Heart right ventricle (tissue), 16 donors: ENCODE measurements at places on chromosomes 5 and 9. TPM values are rescaled to one million over a fixed set of nuclear protein-coding genes. Genes with fewer than 3 reads are reported as not detected.

The LMX1B gene
- total RNA-seq: 0.37 TPM

The RGS3 gene
- total RNA-seq: 98.7 TPM

- H3K27me3 ChIP-seq: no peaks in the 10 kb centered on the region
- no peaks in the 10 kb centered on the region for H3K4me1 ChIP-seq
- H3K27ac ChIP-seq: no peak overlapping the region
- H3K36me3 ChIP-seq: no peaks in the 10 kb centered on the region
Observed at GRCh38 chr5:21910731-21911130, 942.4 kb downstream of the CDH12 start.

GRCh38 chr5:96611946-96612345, 50.2 kb upstream of the CAST start:
- H3K27me3 ChIP-seq: no peaks in the 10 kb centered on the region
- H3K27ac ChIP-seq: no peak overlapping the region
- no peak overlapping the region for H3K4me3 ChIP-seq
- DNase-seq: no peak

DNA sequence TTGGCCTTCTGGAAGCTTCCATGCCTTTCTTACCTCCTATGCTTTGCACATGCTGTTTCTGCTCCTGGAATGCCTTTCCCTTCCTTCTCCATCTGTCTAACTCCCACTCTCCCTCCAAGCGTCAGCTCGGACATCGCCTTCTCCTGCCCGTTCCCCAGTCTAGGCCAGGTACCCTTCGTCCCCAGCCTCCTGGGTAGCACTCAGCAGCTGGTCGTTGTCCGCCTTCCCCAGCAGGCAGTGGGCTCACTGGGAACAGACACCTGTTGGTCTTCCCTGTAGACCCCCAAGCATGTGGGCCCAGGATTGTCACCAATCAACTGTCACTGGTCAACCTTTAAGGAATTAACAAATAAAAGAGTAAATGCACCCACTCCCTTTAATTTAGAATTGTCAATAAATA, 202.2 kb downstream of the RGS3 start:
- DNase-seq: no peak
- no peaks in the 10 kb centered on the region for H3K4me1 ChIP-seq
- no peak overlapping the region for H3K4me3 ChIP-seq

- peaks cover 3% of the 10 kb centered on the region for H3K4me1 ChIP-seq
- no peak overlapping the region for H3K27ac ChIP-seq
- H3K27me3 ChIP-seq: no peaks in the 10 kb centered on the region
- H3K4me3 ChIP-seq: no peak overlapping the region
- peaks cover 26% of the 10 kb centered on the region for H3K36me3 ChIP-seq
- no peak for DNase-seq
Observed at GRCh38 chr9:107337676-107338590, 54.9 kb downstream of the RAD23B start.
